Stimulated activated CD4-positive, alpha-beta T cell treated with anti-CD3 and anti-CD28 coated beads, Interleukin-1b, Interleukin-23, amount 100 ng/mL, for 48 hours (primary cell): ENCODE measurements at places on chromosomes 16 and 17.

GRCh38 chr16:85750146-85750826 is 610 bp downstream of the C16orf74 start:
- no peak for DNase-seq

GRCh38 chr17:35913609-35914008 is 17.0 kb downstream of the RDM1 start:
- DNase-seq: no peak

DNA sequence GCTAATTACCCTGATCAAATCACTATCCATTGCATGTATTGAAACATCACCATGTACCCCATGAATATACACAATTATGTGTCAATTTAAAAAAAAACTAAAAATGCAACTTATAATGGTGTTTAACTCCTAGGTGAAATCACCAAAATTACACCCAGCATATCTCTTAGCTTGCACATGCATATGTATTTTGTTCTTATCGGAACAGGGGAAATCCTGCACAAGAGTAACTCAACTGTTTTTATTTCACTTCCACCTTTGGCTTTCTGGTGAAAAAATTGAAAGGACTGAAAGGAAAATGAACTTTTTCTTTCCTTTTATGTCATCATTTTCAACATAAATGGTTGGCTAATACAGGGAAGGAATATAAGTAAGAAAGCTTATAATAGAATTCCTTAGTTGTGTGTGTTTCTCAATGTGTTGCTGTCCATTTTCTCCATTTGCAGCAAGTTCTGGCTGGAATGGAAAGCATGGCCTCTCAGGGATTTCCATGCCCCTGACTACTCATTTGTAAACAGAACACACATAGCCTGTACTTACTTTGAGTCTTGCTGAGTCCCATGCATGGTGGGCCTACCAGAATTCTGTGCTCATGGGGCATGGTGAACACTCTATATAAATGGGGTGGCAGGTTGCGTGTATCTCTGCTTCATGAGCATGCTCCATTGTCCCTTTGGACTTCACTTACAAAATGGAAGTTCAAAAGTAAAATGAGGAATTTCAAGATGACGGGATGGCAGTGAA is 462.0 kb downstream of the HS3ST3B1 start:
- DNase-seq: no peak

GRCh38 chr16:73067671-73068540 is 20.0 kb upstream of the ZFHX3 start:
- no peak for DNase-seq

DNA sequence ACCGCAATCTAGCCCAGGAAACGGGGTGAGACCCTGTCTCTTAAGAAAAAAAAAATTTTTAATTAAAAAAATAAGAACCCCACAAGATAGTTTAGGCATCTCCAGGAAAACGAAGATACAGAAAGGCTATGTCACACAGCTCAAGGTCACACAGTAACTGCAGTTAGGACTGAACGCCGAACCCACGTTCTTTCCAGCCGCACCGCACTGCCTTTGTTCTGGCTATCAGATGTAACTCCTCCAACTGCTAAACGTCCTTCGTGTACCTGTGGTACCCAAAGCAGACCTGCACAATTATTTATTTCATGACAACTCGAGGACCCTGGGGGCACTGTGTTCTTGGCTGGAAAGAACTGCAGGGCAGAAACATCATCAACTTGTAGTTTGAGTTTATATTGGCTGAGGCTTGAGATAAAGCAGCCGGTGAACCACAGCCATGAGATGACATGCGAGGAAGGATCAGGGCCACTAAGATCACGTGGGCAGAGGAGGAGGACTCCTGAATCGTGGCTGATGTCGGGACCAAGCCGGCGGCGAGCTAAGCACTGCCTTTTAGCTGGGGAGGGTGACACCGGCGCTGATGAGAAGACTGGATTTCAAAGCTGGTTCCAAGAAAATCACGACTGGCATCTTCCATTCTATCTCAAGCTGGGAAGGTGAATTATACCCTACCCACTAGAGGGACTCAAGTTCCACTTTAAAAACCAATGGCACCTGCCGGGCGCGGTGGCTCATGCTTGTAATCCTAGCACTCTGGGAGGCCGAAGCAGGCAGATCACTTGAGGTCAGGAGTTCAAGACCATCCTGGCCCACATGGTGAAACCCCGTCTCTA is 20.7 kb upstream of the MNT start:
- no peak for DNase-seq
